ENCODE measurements at places on chromosomes 4 and X.

DNA sequence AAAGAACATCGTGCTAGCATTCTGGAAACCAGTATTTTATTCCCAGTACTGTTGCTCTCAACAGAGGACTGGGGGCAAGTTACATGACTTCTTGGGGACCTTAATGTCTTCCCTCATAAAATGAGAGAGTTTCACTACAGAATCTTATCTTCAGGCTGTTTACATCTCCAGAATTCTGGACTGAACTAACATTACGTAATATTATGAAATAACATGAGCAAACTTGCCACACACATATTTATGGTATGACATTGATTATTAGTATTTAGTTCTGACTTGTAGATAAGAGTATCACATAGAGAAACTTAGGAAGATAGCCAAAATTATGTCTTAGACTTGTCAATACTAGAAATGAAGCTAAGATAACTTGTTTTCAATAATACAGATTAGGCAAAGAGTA lies 68.0 kb downstream of the NFKB1 start:
- no peak for DNase-seq

DNA sequence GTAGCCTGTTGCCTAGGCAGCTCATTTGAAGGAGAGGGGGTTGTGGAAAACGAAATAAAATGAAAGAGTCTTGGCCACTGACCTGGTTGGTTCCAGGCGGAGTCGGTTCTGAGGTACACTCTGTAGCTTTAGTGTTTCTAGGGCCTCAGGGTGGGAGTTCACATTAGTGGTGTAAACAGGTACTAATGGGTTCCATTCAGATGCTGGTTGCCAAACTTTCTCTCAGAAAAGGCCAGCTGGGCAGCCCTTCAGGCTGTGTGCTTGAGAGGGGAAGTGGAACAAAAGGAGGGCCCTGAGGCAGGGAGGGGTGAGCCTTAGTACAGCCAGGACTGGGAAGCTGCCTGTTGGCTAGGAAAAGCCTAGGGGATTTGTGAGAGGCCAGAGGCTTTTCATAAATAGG lies 24.8 kb downstream of the NHSL2 start:
- no peak for DNase-seq

DNA sequence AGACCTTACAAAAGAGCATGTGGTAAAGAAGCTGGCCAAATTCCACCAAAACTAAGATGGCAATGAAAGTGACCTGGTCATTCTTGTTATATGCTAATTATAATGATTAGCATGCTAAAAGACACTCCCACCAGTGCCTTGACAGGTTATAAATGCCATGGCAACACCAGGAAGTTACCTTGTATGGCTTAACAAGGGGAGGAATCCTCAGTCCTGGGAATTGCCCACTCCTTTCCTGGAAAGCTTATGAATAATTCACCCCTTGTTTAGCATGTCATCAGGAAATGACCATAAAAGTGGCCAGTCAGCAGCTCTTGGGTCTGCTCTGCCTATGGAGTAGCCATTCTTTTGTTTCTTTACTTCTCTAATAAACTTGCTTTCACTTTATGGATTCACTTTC lies 87.9 kb downstream of the UPRT start:
- DNase-seq: no peak

GRCh38 chr4:149113804-149114430 lies 671.7 kb upstream of the NR3C2 start:
- no peak for DNase-seq

GRCh38 chr4:158622251-158622650 lies 49.4 kb downstream of the C4orf46 start:
- DNase-seq: no peak

- no peak for DNase-seq
Observed at GRCh38 chr4:67071641-67072040, 473.7 kb downstream of the CENPC start.

- DNase-seq: no peak
Observed at GRCh38 chrX:149759824-149760223, 14.0 kb upstream of the HSFX1 start.

DNA sequence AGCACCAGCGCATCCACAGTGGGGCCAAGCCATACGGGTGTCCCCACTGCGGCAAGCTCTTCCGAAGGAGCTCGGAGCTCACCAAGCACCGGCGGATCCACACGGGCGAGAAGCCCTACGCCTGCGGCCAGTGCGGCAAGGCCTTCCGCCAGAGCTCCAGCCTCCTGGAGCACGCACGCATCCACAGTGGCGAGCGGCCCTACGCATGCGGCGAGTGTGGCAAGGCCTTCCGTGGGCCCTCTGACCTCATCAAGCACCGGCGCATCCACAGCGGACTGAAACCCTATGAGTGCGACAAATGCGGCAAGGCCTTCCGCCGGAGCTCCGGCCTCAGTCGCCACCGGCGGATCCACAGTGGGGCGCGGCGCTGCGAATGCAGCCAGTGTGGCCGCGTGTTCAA lies 13.6 kb downstream of the ZNF275 start:
- no peak for DNase-seq

DNA sequence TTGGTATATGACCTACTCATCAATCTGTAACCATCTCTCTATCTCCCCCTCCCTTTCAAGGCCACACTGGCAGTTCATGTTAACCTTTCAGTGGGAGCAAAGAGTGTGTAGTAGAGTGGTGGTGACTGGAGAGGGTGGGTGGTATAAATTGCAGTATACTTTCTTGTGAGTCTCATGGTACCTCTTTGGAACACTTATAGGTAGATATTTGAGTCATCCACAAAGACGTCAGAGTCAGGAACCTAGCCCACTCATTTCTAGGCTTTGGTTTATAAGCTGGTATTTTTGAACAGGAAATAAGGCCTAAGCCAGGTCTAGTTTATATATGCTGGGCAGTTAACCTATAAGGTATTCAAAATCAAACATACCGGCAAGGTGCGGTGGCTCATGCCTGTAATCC lies 36.3 kb downstream of the RLIM start:
- no peak for DNase-seq

DNA sequence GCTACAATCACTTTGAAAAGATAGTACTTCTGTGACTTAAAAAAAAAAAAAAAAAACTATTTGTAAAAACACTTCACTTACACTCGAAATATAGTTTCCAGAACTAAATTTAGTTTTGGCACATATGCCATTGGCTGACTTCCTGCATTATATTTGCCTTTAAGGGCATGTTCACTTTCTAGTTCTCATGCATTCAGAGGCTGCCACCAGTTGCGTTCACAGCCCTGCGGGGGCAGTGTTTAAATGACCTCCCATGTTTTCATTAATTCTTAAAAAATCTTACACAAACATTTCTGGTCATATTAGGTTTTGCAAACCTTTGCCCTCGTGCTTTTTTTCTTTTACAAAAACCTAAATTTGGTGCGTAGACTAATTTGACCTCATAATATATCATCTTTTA lies 12.4 kb upstream of the ARHGAP6 start:
- no peak for DNase-seq
